ENCODE measurements at places on chromosomes 5 and 9. TPM values are rescaled to one million over a fixed set of nuclear protein-coding genes. Genes with fewer than 3 reads are reported as not detected.

The GFPT2 gene
- 0.86 TPM for total RNA-seq

The RLN1 gene
- total RNA-seq: 1.5 TPM

The HSPA4 gene
- total RNA-seq: 58.6 TPM

The CSF1R gene
- total RNA-seq: 39.0 TPM

DNA sequence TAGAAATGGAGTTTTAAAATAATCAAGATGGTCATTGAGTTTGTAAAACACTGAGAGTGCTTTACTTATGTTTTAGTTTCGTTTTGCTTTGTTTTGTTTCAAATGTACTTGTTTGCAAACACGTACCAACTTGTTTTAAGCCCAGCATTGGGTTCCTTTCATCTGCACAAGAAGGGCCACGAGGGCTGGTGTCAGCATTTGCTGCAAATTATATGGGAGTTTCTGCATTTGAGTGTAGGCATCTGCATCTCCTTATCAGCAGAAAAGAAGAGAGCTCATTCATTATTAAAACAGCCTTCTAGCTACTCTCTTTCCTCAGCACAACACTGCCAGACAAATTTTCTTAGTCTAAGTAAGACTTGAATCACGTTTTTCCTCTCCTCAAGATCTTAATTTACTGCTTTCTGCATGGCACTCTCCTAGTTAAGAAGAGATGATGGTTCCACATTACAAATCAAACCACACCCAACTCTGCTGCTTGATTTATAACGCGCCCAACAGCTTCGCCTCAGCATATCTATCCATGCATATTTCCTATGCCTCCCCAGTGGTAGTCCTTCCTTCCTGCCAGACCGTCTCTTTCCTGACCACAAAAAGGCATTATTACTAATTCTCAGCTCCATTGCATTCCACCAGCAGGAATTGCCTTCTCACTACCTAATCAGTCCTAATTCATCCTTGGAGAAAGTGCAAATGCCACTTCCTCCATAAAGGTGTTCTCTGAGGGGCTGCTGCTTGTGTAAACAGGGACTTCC lies 95.2 kb upstream of the CAST start:
- H3K36me3 ChIP-seq: no peaks in the 10 kb centered on the region
- H3K4me3 ChIP-seq: no peak overlapping the region
